ENCODE measurements at places on chromosomes 5 and 9. TPM values are rescaled to one million over a fixed set of nuclear protein-coding genes. Genes with fewer than 3 reads are reported as not detected.

LHX3 gene
- total RNA-seq = not detected

FGFR4 gene
- total RNA-seq = 3.4 TPM

CCDC183 gene
- total RNA-seq = not detected

CIZ1 gene
- 82.9 TPM for total RNA-seq

FAM78A gene
- total RNA-seq = 2.4 TPM

WWC1 gene
- 48.7 TPM for total RNA-seq

IFNA2 gene
- total RNA-seq = not detected

CCDC171 gene
- 0.77 TPM for total RNA-seq

IL13 gene
- not detected for total RNA-seq

PCDHGA11 gene
- 0.50 TPM for total RNA-seq

SLCO4C1 gene
- total RNA-seq = 0.02 TPM

ITGA2 gene
- total RNA-seq = 76.0 TPM

CDH6 gene
- not detected for total RNA-seq

SLC6A3 gene
- total RNA-seq = not detected

ADAMTS12 gene
- total RNA-seq = 0.10 TPM

PRELID2 gene
- total RNA-seq = 7.6 TPM

DBH gene
- not detected for total RNA-seq

CCNH gene
- total RNA-seq = 96.5 TPM

INSYN2B gene
- total RNA-seq = 14.0 TPM

HTR1A gene
- not detected for total RNA-seq

GPR150 gene
- not detected for total RNA-seq

PCDHA9 gene
- total RNA-seq = not detected

GNE gene
- 19.5 TPM for total RNA-seq

KCNV2 gene
- total RNA-seq = not detected

GHR gene
- 0.56 TPM for total RNA-seq

IER5L gene
- 76.5 TPM for total RNA-seq

RNF183 gene
- total RNA-seq = not detected

FOXD1 gene
- total RNA-seq = 192 TPM

CNTLN gene
- total RNA-seq = 6.2 TPM

TNFAIP8 gene
- total RNA-seq = 15.6 TPM

C9 gene
- total RNA-seq = not detected

PROB1 gene
- 0.17 TPM for total RNA-seq

IL7R gene
- total RNA-seq = 12.2 TPM

BDP1 gene
- total RNA-seq = 12.2 TPM

RAPGEF1 gene
- total RNA-seq = 19.2 TPM

SPINK13 gene
- not detected for total RNA-seq

GRIN3A gene
- total RNA-seq = not detected

FBN2 gene
- 12.8 TPM for total RNA-seq

MEGF10 gene
- 1.1 TPM for total RNA-seq

HAND1 gene
- total RNA-seq = not detected

SPOCK1 gene
- 38.5 TPM for total RNA-seq

MYMK gene
- total RNA-seq = not detected

MYORG gene
- 3.1 TPM for total RNA-seq

ABO gene
- total RNA-seq = not detected

PPP2R2B gene
- not detected for total RNA-seq

SHISAL2B gene
- not detected for total RNA-seq

ZDHHC11B gene
- total RNA-seq = not detected

LCNL1 gene
- not detected for total RNA-seq

NLN gene
- total RNA-seq = 31.9 TPM

TNFSF15 gene
- 0.23 TPM for total RNA-seq

ZFP62 gene
- 16.2 TPM for total RNA-seq

FOXD4L3 gene
- not detected for total RNA-seq

MLANA gene
- not detected for total RNA-seq

TRIM7 gene
- total RNA-seq = 12.6 TPM
